ENCODE measurements at places on chromosomes 12 and 14.

- DNase-seq = no peak
Measured at GRCh38 chr14:41362139-41362538, 244.5 kb upstream of the LRFN5 start.

- no peak for DNase-seq
Measured at GRCh38 chr12:5656836-5657235, 224.9 kb downstream of the NTF3 start.

DNA sequence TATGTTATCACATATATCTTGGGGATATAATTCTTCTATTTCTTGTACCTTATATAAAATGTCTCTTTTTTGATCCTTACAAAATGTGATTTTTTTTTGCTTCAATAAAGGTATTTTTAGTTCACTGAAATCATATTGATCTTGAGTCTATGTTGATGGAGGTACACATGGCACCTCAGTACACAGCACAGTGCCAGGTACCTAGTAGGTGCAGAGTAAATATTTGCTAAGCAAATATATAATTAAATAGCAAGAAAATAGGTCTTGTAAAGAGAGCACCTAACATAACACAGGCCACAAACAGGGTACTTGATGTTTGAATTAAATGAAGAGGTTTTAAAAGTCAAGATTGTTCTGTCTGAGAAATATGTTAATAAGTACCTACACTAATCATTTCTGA lies 69.7 kb downstream of the CIT start:
- DNase-seq = no peak

- no peak for DNase-seq
Measured at GRCh38 chr12:114882083-114882482, 198.1 kb upstream of the TBX3 start.

GRCh38 chr14:23513005-23513817 lies 38.4 kb downstream of the ZFHX2 start:
- no peak for DNase-seq

GRCh38 chr12:30200864-30201263 lies 417.1 kb upstream of the TMTC1 start:
- DNase-seq = no peak

DNA sequence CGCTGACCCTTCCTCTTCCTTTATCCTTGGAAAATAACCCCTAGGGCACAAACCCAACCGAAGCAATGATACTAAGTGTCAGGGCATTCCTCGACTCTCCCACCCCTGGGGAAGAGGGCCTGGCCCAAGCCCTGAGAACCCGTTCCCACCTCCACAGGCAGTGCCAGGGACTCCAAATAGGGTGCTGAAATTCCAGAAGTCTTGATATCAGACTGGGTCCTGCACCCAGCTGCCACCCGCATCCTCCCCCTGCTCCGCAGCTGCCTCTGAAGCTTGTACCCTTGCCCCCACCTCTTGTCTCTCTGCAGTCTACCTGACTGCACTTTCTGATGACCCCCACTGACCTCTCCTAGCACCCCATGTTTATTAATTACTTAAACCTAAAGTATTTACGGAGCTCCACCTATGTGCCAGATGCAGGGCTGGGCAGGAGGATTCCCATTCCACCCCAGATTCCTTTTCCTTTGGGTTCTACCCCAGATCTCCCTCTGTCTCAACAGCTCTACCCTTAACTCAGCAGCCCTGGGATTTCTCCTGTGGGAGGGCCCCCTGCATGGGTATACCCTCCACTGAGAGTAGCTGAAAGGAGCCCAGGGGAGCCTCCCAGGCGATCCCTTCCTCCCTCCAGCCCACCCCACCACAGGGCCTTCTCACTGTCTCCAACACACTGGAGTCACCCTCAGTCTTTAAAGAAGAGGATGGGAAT lies 4.1 kb upstream of the KRT18 start:
- no peak for DNase-seq

DNA sequence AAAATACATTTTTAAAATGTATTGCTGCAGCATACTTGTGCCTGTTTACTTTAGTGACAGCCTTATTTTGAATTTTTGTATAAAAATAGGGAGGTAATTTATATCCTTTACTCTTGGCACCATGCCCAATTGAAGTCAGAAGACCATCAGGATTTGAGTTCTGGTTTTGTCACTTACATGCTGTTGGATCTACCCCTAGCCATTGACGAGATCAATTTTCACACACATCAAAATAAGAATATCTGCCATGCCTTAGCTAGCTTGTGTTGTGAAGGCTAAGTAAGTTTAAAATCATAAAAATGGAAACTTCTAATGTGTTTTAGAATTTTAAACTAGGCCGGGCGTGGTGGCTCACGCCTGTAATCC lies 381.8 kb downstream of the KCNH5 start:
- DNase-seq = no peak

DNA sequence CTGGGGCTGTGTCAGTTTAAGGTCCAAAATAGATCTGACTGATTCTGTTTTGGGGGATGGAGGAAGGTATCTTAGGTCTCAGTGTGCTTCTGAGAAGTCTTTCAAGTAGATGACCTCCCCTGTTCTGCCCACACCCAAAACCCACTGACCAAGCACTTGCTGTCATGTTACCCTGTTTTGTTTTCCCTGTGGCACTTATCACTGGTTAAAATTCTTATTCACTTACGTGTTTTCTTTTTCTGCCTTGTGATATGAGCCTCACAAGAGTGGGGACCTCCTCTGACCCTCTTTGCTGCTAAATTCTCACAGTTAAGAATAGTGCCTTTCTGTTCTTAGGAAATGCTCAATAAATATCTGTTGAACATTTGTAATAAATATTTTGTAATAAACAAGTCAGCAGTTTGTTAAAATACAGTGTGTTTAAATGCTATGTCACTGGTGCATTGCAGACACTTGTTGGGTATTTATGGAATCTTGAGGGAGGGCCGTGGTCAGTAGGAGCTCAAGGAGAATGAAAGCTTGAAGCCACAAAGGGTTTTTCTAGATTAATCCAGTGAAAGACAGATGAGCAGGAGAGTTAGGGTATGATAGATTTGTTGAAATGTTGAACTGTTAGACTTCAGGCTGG lies 20.9 kb downstream of the PLEKHA5 start:
- no peak for DNase-seq

- peak; percentile 71 for DNase-seq
Measured at GRCh38 chr12:52945389-52946232, 3.3 kb upstream of the KRT18 start.

- no peak for DNase-seq
Measured at GRCh38 chr14:56580221-56580711, 668 bp downstream of the TMEM260 start.

- DNase-seq = no peak
Measured at GRCh38 chr12:10853776-10854175, 4.5 kb upstream of the PRR4 start.

DNA sequence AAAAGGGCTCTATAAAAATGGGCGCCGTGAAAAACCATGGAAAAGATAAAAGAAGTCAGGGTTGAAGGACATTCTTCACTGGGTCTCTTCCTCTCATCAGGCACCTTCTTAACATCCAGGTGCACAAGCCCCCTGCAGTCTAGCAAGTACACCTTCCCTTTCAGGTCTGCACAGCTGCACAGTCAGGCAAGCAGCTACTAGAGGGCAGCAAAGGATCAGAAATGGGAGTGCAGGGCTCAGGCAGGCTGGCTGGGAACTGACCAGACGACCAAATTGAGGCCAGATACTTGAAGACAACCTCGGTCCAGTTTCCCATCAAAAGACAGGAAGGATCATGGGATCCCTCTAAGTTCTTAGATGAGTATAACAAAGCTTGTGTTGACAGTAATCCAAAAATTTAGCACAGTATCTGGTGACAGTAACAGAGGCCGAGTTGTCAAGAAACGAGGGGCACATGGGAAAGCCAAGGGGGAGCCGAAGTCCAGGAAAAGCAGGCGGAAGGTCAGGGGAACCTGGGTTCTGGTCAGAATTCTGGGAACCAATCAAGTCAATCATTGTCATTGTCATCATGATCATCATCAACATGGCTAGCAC lies 10.1 kb upstream of the GRIP1 start:
- DNase-seq = peak; percentile 80

GRCh38 chr12:122730215-122731014 lies at the start of gene HCAR1:
Gene HCAR1, minus strand, starts transcription at chr12:122730844. Its CDS starts 505 bp downstream, at chr12:122730339.
- peak; percentile 58 for DNase-seq

DNA sequence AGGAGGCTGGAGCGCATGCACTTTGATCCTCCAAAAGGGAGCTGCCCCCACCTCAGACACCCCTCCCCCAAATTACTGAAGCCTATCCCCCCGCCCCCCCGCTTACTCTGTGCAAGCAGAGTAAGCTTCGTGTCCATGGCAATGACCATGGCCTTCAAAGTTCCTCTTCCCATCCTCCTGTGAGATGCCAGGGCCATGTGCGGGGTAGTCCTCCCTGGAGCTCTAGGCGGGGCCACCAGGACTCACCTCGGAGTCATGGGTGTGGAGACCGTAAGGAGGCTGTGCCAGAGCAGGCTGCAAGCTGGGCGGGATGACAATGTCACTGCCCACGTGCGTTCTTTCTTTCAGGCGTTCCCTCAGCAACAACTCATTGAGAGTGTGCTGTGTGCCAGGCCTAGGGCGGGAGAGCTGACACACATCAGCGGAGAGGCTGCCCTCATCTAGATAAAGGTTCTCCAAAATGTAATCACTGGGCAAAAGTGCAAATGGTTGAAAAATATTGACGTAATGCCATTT lies 66.8 kb downstream of the C14orf132 start:
- DNase-seq = no peak

DNA sequence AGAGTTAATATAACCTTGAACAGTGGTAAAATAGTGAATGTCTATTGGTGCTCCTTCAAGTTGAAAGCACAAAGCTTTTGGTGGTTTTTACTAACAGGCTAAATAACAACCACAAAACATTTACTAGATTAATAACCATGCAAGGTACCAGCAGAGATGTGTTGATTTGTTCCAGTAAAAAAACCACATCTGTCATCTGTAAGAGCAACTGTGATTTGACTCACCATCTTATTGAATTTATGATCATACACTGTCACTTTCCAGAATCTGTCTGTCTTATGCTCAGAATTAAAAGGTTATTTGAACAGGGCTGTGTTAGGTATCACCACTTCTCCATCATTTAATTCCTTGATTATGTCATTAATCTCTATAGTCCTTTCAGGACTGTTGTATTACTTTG lies 107.0 kb upstream of the PTHLH start:
- no peak for DNase-seq

GRCh38 chr14:88351966-88352691 lies 29.1 kb upstream of the KCNK10 start:
- no peak for DNase-seq

DNA sequence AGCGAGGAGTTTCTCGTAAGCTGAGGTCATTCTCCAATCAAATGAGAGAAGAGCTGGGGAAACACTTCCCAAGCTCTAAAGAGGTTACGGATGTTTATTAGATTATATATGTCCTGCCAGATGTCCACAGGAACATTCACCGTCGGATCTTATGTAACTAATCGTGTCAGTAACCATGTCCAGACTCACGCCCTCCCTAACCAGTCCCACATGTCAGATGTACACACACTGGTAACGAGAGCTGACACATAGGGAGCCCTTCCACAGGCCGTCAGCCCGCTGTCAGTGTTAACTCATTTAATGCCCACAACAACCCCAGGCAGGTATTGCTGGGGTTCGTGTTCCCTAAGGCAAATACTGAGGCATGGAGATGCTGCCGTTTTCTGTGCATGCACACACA lies 223.7 kb upstream of the RTL1 start:
- DNase-seq = no peak

GRCh38 chr14:77590845-77591485 lies 25.5 kb downstream of the SPTLC2 start:
- DNase-seq = peak; percentile 35

- DNase-seq = no peak
Measured at GRCh38 chr14:56632195-56632594, 52.6 kb downstream of the TMEM260 start.

GRCh38 chr14:94041551-94042346 lies 15.6 kb downstream of the OTUB2 start:
- no peak for DNase-seq

- no peak for DNase-seq
Measured at GRCh38 chr14:82449926-82450468, 916.3 kb upstream of the SEL1L start.

DNA sequence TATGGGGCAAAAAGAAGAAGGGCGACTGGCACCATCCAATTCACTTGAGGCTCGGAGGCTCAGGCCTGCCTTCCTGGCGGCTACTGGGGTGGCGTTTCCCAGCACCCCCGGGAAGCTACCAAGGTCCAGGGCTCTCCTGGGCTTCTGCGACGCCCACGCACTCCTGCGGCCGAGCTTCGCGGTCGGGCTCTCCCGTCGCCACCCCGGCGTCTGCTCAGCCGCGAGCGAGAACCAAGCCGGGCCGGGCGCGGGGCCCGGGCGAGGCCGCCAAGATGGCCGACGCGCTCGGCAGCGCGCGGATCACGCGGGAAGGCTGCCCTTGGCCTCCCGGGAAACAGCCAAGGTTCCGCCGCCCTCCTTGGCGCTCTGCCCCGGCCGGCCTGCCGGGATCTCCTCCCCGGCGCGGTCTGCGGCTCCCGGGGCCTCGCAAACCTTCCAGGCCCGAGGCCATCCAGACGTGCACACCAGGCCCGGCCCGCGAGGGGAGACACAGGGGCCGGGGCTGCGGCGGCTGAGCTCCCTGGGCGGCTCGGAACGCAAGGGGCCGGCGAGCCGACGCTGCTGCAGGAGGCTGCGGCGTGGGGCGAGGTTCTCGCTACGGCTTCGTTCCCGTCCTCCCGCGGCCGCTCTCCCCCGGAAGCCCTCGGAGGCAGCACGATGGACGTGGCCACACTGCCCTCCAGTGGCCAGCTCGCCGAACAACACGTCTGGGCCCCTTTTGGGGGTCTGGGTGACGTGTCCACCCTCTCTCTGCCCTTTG lies 23.5 kb upstream of the ZFP36L1 start:
- peak; percentile 90 for DNase-seq

DNA sequence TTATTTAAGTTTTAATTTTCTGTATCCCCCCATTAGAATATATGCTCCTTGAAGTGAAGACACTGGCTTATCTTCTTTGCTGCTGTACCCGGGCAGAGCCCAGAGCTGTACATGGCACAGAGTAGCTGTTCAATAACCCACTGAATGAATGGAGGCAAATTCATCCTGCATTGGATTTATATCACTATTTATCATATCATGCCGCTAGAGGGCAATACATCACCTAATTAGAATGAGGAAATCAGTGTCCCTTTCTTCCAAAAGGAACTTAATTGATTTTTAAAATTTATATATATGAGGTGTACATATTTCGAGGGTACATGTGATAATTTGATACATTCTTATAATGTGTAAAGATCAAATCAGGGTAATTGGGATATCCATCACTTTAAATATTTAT lies 89.2 kb upstream of the TMEM260 start:
- peak; percentile 9 for DNase-seq

DNA sequence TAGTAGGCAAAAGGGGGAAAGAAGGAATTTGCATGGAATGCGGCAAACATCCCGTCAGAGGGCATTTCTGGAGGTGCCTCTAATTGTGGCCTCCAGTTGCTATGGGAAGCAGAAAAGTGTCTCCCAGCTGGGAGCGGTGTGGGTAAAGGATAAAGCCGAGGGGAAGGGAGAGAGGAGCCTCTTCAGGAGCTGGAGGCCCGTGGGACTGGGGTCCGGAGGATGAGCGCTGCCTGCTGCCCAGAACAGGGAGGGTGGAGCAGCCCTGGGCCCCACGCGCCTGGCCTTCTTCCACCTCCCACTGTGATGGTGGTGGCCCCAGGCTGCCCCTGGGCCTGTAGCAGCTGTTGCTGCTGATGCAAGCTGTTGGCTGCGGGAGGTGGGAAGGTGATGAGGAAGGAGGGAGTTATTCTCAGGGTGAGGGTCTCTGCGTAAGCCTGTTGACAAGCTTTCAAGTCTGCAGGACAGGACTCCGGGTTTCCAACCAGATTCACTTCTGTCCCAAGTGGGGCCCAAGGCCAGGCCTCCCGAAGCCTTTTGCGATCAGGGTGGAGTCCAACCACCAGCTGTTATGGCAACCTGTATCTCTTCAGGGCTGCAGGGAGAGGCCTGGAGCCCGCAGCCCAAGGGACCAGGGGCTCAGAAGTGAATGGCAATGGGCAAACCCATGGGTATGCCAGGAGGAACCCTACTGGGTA lies 19.1 kb upstream of the PGF start:
- DNase-seq = no peak

Data from Calu3 (cell line).